ENCODE measurements at places on chromosomes 4 and X. TPM values are rescaled to one million over a fixed set of nuclear protein-coding genes. Genes with fewer than 3 reads are reported as not detected.

C4orf36 gene
- total RNA-seq, result 2.7 TPM

CABS1 gene
- total RNA-seq, result not detected

DMRTC1B gene
- not detected for total RNA-seq

ZNF711 gene
- 1.6 TPM for total RNA-seq

HPGDS gene
- total RNA-seq, result not detected

NPY2R gene
- total RNA-seq, result under 0.01 TPM

HSD17B13 gene
- under 0.01 TPM for total RNA-seq

MTCP1 gene
- 1.5 TPM for total RNA-seq
